ENCODE measurements at places on chromosomes 11 and 22. TPM values are rescaled to one million over a fixed set of nuclear protein-coding genes. Genes with fewer than 3 reads are reported as not detected.

DNA sequence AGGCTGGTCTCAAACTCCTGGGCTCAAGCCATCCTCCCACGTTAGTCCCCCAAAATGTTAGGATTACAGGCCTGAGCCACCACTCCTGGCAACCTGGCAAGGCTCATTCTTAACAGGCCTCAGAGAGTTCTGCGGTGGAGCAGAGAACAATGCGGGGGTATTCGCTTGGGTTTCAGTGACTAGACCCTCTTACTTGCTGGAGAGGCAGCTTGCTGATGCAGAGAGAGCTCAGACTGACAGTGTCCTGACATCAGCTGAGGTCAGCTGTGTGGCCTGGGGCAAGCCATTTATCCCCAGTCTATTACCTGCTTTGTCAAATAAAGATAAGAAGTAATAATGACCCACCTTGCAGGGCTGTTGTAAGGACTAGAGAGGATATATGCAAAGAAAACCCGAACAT lies 40.3 kb upstream of the DMC1 start:
- DNase-seq: no peak

The SLC22A12 gene
- not detected for polyA plus RNA-seq

The TRIM22 gene
- polyA plus RNA-seq: 19.7 TPM

GRCh38 chr22:47011131-47011858 lies 248.8 kb downstream of the TBC1D22A start:
- DNase-seq: no peak

DNA sequence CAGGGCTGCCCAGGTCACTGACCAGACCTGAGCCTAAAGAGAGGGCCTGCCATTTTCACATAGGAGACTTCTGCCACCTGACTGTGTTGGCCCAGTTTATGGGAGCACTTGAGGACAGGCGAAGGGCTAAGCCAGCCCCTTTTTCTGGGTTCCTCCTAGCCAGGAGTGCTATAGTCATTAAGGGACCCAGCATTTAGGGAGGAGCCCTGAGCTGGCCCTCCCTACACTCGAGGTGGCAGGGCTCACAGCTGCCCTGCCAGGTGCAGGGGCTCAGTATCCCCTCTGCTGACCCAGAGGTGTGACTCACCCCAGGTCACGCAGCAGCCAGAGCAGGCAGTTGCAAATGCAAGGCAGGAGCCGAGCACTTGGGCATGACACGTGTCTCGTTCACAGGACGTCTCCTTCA lies 86.3 kb upstream of the CRYBB3 start:
- DNase-seq: no peak

GRCh38 chr22:29877620-29878019 lies 5.4 kb upstream of the MTMR3 start:
- no peak for DNase-seq

- no peak for DNase-seq
These were observed 34.3 kb downstream of the RCOR2 start for GRCh38 chr11:63882555-63883242.

- DNase-seq: no peak
These were observed 83.4 kb downstream of the GALNT18 start for GRCh38 chr11:11538277-11538960.

DNA sequence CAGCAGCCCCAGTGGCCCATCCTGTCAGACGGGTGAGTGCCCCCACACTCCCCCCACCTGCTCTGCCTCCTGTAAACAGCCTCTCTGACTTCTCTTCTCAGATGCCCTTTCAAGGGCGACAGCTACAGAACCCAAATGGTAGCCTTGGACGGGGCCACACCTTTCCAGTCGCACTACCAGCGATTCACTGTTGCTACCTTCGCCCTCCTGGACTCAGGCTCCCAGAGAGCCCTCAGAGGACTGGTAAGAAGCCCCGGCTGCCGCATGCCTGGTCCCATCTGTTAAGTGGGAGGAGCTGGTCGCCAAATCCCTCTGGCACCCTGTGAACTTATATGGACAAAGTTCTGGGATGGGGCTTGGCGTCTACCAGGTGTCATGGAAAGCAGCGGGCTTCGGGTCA lies 6.2 kb downstream of the ZP1 start:
- no peak for DNase-seq

DNA sequence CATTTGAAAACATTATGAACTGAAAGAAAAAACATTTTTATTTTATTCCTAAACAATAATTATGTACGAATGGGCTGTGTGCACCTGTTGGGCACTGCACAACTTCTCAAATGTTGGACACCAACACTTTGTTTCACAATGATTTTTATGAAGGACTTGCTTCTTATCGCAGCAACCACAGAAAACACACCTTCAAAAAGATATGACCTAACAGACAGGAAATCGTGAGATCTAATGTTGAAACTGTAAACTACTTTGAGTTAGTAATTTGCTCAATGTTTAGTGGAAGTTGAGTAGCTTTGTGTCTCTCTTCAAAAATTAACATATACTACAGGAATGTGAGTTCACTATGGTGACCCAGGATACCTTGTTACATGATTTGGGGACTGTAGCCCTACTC lies 98.6 kb downstream of the NXPE2 start:
- DNase-seq: no peak

DNA sequence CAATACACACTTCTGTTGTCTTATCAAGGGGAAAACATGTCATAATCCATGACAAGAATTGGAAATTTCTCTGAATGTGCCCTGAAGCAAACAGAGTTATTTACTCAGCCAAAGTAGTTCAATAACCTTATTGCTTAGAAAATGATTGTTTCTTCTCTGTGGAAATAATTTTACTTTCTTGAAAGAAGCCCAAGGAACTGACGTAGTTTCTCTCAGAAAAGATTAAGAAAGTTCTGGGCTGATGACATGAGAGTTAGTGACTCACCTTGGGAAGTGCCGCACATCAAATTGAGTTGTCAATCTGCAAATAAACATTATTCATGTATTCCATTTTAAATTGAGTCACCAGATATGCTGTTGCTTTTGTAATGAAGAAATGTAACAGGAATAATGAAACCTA lies 418.6 kb upstream of the LRRC4C start:
- no peak for DNase-seq

The GRAP2 gene
- 1.6 TPM for polyA plus RNA-seq

- no peak for DNase-seq
These were observed 512 bp downstream of the TOLLIP start for GRCh38 chr11:1308743-1309497.

The SCT gene
- polyA plus RNA-seq: 1.7 TPM

DNA sequence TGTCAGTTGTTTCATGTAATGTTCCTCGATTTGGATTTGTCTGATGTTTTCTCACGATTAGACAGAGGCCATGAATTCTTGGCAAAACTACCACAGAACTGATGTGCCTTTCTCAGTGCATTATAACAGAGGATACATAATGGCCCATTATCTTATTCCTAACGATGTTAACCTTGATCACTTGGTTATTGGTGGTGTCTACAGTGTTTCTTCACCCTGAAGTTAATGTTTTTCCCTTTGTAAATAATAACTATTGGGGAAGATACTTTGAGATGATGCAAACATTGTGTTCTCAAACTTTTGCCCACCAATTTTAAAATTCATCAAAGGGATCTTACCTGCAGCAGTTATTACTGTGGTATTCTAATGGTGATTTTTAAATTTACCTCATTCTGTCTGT lies 13.1 kb downstream of the RAB6A start:
- no peak for DNase-seq

DNA sequence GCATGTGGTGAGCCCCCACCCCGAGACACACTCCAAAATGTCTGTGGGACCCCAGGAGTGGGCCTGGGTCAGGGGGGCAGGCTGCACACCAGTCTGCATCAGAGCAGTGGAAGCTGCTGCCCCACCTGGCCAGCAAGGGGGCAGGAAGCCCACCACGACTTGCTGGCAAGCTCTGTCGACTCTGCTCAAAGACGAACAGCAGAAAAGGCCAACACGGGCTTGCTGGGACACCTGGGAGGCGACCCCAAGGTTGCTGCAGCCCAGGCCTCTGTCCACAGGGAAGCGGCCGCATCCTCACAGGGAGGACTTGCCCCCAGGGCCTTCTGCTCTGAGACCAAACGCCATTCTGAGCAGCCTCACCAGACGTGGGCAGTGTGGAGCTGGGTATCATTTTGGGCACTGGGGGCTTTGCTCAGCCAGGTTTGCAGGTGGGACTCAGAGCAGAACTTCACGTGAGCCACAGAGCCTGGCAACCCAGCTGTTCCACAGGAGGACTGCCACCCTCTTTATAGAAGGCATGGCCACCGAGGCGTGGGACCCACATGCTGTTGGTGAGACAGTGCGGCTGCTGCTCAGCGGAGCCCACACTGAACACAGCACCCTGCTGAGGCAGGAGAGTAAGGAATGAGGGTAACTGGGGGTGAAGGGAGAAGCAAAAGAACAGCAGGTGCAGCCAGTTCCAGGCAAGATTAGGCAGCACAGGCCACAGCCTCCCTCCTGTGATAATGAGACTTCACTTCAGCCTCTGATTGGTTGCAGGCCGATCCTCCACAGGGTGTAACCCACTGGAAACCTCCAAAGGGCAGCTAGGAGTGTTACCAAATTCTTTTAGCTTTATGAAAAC lies 11.0 kb downstream of the IL17REL start:
- no peak for DNase-seq

DNA sequence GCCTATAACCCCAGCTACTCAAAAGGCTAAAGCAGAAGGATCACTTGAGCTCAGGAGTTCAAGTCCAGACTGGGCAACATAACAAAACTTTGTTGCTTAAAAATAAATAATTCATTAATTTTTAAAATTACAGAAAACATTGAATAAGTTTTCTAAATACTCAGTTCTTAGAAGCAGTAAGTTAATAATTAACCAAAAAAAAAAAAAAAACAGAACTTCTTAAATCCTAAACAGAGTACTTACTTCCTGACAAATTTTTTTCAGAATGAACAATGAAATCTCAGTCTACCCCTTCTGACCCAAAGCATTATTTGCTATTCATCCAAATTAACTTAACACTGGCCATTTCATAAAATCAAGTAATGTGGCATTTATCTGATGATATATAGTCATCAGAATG lies 65.4 kb upstream of the ARHGAP32 start:
- DNase-seq: no peak

- DNase-seq: no peak
These were observed 26.4 kb downstream of the LRFN4 start for GRCh38 chr11:66883016-66883965.

DNA sequence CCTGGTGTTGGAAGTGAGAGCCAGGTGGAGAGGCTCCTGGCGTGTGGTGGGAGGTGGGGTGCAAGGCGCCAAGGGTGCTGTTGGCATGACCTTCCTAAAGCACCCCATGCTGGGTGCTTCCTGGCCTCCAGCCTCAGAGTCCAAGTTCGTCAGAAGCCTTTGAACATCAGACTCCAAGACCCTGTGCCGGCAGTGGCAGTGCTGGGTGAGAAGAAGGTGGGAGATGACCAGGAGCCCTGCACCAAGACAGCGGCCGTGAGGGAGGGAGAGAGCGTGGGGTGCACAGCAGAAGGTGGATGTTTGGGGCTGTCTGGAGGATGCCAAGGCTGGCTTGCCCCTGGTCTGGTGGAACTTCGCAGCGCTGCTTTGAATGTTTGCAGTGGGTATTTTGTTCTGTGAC lies 29.7 kb upstream of the PARVB start:
- DNase-seq: no peak

DNA sequence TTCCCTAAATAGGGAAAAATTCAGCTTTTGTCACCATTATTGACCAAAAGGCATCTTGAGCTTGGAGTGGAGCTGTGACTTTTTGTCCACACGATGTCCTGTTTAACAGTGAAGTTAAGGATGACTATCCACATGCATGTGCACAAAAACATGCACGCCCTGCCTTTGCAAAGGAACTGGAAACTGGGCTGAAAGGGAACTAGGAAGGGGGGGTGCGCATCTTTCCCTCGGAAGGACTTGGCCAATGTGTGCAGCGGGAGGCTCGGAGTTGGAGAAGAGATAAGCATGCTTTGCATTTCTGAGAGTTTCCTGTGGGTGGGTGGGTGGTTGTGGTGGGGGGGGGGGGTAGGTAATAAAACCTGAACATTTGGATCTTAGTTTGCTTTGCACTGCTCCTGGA lies 411 bp upstream of the KIRREL3 start:
- no peak for DNase-seq

All from right lung (tissue), 10 donors.